GM04503 (cell line): ENCODE measurements at places on chromosomes 1 and 21.
A peak's percentile ranks its signal among the peaks of the same experiment; 100 is the strongest.

- no peak for DNase-seq
These were observed 7.4 kb downstream of the PLEKHM2 start for GRCh38 chr1:15691434-15692032.

- peak; percentile 52 for DNase-seq
These were observed 36.1 kb downstream of the CCDC185 start for GRCh38 chr1:223429313-223429731.

GRCh38 chr1:71413441-71414175 is 332.8 kb upstream of the ZRANB2 start:
- peak; percentile 30 for DNase-seq

- DNase-seq, result no peak
These were observed 61.2 kb downstream of the WNT9A start for GRCh38 chr1:227886503-227886961.

- no peak for DNase-seq
These were observed 29.6 kb downstream of the FAAH start for GRCh38 chr1:46423574-46424240.

GRCh38 chr1:244639561-244639960 is 13.4 kb upstream of the DESI2 start:
- no peak for DNase-seq

GRCh38 chr1:93738075-93738622 is 56.5 kb upstream of the BCAR3 start:
- DNase-seq, result peak; percentile 89

GRCh38 chr1:1335792-1336248 is 4.7 kb downstream of the TAS1R3 start:
- DNase-seq, result no peak

GRCh38 chr1:226497991-226498639 is 50.4 kb upstream of the STUM start:
- DNase-seq, result no peak

DNA sequence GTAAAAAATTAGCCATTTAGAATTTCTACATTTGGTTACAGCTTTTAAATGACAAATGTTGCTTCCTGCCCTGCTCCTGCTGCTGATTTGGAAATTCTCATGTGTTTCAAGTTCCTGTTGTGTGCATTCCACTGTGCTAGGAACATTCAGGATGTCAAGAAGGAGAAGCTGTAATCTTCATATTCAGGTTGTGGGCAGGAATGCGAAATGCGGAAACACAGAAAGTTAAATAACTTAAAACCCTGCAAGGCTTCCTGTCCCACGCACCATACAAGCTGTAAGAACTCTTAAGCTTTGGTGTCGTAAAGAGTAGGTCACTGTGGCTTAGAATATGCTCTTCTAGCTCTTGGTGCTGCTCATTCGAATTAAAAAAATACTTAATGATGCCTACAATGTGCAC is 52.6 kb downstream of the S100B start:
- DNase-seq, result no peak

GRCh38 chr1:30541721-30542485 is 181.5 kb downstream of the MATN1 start:
- DNase-seq, result no peak

DNA sequence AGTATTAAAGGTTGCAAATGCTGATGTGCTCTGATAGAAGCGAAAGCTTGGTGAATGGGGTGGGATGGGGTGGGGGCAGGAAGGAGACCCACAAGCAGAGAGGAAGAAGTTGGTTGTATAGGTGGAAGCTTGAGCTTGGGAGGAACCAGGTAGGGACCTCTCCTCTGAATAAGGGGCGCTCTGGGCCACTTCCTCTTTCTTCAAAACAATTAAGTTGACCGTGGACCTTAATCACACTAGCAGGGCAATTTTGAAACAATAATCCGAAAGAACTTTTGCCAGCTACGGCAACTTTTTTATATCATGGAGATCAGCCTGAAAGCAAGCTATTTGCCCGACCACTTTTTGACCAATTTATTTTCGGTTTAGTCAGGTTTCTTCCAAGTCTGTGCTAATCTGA is 1.9 kb upstream of the DYRK1A start:
- no peak for DNase-seq

GRCh38 chr21:39088831-39089380 is 94.3 kb downstream of the PSMG1 start:
- DNase-seq, result no peak

GRCh38 chr1:248404024-248404423 is 1.2 kb downstream of the OR2T1 start:
- no peak for DNase-seq

GRCh38 chr1:153380711-153381110 is 5.3 kb upstream of the S100A12 start:
- DNase-seq, result no peak

- no peak for DNase-seq
These were observed 1.2 kb downstream of the B3GALT2 start for GRCh38 chr1:193185211-193185610.

DNA sequence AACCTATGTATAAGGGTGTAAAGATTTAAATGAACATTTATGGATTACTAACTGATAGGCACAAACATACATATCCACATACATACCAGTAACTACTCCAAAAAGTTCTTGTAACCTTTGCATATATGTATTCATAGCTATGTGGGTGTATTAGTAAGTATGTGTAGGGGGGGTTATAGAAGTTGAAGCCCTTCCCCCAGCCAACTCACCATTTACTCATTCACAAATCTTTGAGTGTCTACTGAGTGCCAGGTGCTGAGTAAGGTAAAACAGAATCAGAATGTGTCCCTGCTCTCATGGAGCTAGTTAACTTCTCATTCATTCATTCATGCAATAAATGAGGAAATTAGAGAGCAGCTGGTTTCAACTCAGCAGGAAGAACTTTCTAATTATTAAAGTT is 1.3 kb downstream of the C1orf146 start:
- DNase-seq, result no peak

DNA sequence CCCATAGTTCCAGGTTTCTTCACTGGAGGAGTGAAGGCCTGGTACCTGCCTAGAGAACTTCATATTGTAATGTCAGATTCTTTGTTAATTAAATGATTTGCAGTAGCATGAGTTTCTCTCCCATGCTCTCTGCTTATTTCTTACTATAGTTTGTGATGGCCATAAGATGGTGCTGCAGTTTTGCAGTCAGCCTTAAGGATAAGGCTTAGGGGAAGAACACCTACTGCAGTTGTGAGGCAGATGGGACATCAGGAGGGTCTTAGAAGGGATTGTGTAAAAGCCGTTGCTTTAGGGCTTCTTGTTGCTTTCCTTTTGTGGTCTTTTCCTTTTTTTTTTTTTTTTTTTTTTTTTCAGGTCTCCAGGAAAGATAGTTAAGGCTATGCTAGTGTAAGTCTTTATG is 61.8 kb downstream of the MACF1 start:
- DNase-seq, result no peak

GRCh38 chr1:172779491-172779890 is 120.6 kb downstream of the FASLG start:
- no peak for DNase-seq

DNA sequence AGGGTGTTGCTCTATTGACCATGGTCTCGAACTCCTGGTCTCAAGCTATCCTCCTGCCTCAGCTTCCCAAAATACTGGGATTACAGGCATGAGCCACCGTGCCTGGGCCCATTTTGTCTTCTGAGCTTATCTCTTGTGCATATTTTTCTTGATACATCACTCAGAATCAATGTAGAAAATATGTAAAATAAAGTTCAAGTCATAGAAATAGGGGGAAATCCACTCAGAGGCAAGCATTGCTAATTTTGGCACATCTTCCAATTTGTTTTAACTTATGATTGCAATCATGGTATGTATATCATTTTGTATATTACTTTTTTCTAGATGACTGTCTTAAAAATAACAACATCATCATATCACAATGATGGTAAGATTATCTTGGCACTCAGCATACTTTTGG is 21.6 kb downstream of the RIT1 start:
- DNase-seq, result no peak

- DNase-seq, result no peak
These were observed 61.1 kb downstream of the FMN2 start for GRCh38 chr1:240152611-240153297.

- DNase-seq, result no peak
These were observed 15.6 kb upstream of the PLEKHG5 start for GRCh38 chr1:6507037-6507428.

DNA sequence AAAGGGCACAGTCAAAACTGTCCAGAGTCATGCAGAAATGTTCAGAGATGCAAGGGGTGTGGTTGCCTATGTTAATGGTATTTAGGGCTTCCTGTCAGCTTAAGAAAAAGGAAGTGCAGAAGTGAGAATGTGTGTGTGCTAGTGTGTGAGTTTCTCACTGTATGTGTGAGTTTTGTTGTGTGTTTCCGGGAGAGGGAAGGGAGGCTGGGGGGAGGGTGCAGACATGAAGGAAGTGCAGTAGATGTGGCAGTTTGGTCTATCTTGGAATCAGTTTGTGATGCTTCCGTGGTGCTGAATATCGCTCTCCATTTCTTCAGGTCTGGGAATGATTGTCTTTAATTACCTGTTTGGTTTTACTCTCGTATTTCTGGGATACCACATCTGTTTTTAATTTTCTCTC is 16.5 kb upstream of the ATP6V1G3 start:
- peak; percentile 50 for DNase-seq

DNA sequence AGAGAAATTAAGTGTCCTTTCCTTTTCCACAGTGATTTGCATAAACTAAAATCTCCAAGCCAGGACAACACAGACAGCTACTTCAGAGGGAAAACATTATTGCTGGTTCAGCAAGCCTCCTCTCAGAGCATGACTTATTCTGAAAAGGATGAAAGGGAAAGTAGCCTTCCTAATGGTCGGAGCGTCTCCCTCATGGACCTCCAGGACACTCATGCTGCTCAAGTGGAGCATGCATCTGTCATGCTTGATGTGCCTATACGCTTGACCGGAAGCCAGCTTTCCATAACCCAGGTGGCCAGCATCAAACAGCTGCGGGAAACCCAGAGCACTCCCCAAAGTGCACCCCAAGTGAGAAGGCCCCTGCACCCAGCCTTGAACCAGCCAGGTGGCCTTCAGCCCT is 39.1 kb downstream of the CLEC20A start:
- DNase-seq, result no peak

DNA sequence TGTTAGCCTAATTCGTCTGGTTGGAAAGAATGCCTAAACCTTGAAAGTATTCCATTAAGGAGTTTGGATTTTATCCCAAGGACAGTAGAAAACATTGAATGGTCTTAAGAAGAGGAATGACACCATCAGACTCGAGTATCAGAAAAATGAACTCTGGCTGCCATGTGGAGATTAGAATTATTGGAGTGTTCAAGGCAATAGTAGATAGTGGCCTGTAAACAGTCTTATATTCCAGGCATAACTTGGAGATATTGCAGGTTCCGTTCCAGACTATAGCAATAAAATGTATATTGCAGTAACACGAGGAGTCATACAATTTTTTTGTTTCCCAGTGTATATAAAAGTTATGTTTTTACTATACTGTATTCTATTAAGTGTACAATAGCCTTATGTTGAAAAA is 130.9 kb downstream of the GDAP2 start:
- no peak for DNase-seq

- DNase-seq, result no peak
These were observed 940 bp upstream of the PLA2G2C start for GRCh38 chr1:20187103-20187812.

DNA sequence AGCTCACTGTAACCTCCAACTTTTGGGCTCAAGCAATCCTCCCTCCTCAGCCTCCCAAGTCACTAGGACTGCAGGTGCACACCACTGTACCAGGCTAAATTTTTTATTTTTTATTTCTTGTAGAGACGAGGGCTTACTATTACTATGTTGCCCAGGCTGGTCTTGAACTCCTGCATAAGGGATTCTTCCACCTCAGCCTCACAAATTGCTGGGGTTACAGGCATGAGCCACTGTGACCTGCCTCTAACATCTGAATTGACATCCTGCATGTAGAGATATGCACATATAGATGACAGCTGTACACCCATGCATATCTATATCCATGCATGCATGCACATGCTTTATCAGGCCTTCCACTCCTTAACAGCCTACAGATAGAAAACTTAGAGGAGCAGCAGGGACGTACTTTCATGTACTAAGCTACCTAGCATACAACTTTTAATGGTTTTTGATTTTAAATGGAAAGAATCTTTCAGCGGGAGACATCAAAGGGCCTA is 740.9 kb upstream of the TPTE start:
- DNase-seq, result no peak

DNA sequence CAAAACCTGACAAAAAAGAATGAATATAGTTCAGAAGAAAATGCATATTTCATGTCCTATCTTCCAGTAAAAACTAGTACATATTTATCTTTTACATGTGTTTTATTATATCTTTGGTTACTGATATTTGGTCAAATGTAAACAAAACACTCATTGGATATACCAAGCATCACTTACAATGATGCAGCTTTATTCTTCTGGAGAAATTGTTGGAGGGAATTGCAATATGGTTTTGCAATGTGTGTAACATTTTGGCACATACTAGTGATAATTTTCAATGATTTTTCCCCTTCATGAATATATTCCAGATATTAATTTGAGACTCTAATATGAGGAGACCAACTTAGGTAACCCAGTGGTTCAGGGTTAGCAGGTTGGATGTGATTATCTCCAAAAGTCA is 146.1 kb downstream of the ZC3H11B start:
- no peak for DNase-seq

GRCh38 chr1:51605961-51606723 is 10.8 kb upstream of the OSBPL9 start:
- no peak for DNase-seq

DNA sequence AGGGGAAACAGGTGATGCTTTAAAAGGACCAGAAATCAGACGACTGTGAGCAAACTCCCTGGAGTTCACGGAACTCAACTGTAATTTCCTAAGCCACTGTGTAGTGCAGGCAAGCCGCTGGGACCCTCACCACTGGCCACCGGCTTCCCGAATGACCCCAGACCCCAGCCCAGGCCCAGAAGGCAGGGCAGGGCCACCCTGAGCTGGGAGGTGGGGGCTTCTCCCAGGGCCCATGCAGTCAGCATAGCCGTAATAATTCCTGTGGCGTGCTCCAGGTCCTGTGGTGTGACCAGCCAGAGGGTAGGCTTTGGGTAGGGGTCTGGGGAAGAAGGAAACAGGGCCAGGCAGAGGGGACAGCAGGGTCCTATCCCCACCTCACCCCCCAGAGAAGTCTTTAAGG is 3.5 kb upstream of the ARF1 start:
- DNase-seq, result no peak
